Right renal cortex interstitium (tissue), 3 donors: ENCODE measurements at places on chromosomes 3 and 15.

DNA sequence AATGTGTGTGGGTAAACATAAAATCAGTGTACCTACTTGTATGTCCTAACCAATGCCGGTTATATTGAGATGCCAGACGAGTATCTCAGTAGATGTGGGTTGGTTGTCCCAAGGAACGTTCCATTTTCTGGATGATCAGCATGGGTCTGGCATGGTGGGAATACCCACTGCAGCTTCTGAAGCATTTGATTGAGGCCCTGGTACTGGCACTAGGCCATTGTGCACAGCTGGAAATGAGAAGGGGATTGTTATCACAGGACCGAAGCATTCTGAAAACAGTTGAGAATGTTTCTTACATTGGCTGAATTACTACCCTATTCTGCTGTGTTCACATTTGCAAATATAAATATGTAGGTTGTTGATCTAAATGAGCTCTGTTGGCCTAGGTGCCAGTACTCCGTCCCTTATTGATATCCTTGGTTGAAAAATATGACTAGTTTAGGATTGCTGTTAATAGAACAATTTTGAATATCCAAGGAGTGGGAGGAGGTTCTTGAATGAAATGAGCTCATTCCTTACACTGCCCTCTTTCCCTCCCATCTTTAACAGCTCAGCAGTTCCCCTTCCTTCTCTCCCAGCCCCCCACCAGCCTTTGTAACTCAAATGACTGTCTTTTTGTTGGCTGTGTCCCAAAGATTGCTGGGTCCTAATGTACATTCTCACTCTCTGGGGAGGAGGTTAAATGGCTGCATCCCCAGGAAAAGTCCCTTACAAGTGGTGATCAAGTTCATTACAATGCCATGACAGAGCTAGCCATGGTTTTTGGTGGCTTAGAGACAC, 293.3 kb upstream of the TPM1 start:
- DNase-seq = no peak

GRCh38 chr15:43299884-43300283, 30.5 kb downstream of the LCMT2 start:
- no peak for DNase-seq

DNA sequence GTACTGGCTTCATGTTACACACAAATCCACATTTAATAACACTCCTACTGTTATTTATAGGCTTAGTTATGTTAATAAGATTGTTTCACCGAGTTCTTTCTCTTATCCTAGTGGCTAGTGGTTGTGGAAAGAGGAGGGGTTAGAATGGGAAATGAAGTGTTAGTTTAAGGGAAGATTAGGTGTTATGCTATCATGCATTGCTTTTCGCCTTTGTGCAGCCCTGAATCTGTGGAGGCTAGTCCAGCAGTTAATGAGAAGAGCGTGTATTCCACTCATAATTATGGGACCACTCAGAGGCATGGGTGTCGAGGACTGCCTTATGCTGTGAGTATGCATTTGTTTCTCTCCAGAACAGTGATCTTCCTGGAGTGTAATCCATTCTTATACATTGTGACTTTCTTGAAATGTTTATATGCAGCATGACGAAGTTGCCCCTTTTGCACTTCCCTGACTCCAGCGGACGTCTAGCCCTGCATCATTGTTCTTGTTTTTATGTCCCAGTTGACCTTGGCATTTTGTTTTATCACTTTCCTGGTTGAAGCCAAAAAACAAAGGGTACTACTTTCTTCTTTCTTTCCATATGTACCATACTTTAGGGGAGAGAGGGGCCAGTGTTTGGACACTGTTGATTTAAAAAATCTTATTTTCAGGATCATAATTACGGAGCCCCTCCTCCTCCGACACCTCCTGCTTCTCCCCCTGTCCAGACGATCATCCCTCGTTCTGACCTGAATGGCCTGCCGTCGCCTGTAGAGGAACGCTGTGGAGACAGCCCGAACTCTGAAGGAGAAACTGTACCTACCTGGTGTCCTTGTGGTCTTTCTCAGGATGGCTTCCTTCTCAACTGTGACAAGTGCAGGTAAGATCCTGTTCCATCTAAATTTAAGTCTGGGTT, 36.5 kb downstream of the SETD5 start:
- DNase-seq = no peak

GRCh38 chr15:48637639-48638038, 7.9 kb downstream of the FBN1 start:
- DNase-seq = no peak

- no peak for DNase-seq
Measured at GRCh38 chr3:52049503-52049902, 6.9 kb downstream of the DUSP7 start.

DNA sequence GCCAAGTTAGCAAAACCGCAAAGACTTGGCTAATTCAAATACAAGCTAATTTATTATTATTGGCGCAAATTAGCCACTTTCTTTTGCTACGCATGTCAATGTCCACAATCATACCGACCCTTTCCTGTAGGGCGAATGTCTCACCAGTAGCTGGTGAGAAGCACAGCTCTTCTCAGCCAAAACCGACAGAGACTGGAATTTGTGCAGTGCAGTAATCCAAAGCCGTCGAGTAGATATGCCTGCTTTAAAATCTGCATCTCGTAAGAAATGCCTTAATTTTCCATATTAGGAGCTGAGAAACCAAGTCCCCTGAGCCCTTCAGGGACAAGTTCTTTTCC, 614 bp upstream of the MINDY2 start:
- no peak for DNase-seq

- no peak for DNase-seq
Measured at GRCh38 chr3:5644773-5645670, 457.5 kb downstream of the EDEM1 start.

- DNase-seq = no peak
Measured at GRCh38 chr15:43920815-43921214, 94.0 kb downstream of the WDR76 start.

DNA sequence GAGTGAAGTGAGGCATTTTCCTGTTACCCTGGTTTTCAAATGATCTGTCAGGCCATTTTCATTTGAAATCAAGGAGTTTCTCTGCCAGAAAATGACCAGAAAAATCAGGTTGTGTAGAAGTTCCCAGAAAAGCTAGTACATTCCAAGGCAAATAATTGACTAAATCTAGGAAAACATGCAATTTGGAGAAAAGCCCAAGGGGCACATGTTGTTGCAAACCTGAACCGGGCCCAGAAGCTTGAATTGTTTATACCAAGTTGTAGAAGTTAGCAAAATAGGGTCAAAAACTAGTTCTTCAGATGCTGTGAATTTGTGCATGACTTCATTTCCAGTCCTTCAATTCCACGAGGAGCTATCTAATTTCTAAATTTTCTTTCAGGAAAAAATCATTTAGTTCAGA, 31.0 kb downstream of the TRIM42 start:
- no peak for DNase-seq

GRCh38 chr3:54176106-54176505, 53.8 kb downstream of the CACNA2D3 start:
- DNase-seq = no peak

DNA sequence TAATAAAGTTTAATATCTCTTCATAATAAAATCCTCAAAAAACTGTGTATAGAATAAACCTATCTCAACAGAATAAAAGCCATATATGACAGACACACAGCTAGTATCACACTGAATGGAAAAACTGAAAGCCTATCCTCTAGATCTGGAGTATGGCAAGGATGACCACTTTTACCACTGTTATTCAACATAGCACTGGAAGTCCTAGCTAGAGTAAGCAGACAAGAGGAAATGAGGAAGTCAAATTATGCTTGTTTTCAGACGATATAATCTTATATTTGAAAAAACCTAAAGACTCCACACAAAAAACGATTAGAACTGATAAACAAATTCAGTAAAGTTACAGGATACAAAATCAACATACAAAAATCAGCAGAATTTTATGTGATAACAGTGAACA, 57.4 kb upstream of the DIPK2A start:
- no peak for DNase-seq

GRCh38 chr15:77870195-77871065, 207.1 kb downstream of the TBC1D2B start:
- no peak for DNase-seq

DNA sequence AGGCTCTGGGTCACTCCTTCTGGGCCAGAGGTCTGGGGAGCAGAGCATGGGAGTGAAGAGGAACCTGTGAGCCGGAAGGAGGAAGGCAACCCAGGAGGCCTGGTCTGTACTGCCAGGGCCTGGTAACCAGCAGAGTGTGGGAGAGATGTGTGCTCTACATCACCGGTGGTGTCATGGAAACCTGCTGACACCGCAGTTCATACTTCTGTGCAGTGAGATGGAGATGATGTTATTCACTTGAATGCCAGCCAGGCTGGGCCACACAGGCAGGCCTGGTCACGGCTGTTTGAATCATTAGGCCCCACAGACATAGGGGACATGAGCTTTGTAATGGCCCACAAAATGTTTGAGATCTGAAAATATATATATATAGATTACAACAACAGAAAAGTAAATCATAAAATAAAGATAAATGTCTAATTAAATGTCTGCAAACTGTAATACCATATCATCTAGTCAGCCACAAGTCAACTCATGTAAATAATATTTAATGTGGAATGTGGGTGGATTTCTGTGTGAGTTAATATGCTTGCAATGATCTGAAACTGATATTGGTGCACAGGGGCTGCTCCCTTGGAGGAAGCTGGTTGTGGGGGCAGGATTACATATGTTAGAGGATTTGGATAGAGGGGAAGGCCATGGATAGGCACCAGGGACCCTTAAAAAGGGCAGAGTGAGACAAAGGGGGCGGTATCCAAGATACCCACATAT, 108.5 kb upstream of the PFN2 start:
- DNase-seq = no peak

- no peak for DNase-seq
Measured at GRCh38 chr3:14227856-14228255, 49.2 kb downstream of the LSM3 start.

GRCh38 chr3:51691021-51691420, 15.8 kb upstream of the GRM2 start:
- DNase-seq = no peak

DNA sequence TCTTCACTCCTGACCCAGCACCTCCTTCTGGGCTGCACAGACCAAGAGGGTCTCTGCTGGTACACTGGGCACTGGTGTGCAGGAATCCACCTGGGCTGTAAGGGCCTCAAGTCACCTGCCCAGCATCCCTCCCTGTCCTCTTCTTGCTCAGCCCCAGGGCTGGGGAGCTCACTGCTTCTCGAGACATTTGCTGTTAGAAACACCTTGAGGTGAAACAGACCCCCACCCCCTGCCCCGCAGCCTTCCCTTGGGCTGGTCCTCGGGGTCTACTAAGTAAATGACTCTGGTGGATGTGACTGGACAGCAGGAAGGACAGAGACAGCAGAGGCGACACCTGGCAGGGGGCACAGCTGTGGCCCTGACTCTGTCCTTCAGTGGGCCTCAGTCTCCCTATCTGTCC, 29.1 kb downstream of the LOXL1 start:
- DNase-seq = no peak

- DNase-seq = no peak
Measured at GRCh38 chr3:129625072-129625874, 18.8 kb upstream of the PLXND1 start.

- DNase-seq = no peak
Measured at GRCh38 chr3:114033721-114034120, 22.6 kb downstream of the CCDC191 start.

DNA sequence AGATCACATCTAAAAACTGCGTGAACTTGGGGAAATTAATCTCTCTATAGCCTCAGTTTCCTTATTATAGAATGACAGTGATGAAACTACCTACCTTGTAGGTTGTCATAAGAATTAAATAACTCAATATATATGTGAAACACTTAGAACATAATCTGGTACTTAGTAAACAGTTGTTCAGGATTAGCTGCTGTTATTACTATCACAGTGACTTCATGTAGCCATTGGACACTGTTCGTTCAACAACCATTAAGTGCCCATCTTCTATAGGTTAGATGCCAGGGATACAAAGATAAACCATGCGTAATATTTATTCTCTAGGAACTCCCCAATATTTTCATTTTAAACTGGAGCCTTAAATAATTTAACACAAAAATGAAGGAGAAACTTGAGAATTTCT, 329.0 kb upstream of the PROK2 start:
- DNase-seq = no peak

DNA sequence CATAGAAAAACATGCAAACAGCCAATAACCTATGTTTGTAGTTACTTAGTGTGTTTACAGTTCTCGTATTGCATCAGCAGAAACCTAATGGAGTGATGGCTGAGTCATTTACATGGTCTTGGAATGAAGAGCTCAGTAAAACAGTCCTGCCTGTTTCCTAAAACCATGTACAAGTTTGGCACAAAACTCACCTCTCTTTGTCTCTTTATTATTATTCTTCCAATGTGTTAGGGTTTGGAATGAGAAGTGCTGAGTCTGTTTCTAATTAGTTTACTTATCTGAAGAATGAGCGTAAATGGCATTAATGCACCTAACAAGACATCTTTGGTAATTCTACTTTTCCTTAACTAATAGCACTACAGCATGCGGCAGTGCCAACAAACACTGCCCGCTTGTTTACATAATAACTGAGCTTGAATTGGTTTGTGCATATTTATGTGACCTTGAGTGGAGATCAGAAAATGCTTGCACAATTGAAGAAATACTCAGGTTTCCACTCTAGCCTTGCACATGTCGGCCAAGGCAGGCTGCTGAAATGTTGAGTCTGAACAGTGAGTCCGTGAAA, 385.4 kb upstream of the SEMA6D start:
- no peak for DNase-seq

GRCh38 chr3:90145094-90145860, 1037.9 kb downstream of the EPHA3 start:
- DNase-seq = no peak

DNA sequence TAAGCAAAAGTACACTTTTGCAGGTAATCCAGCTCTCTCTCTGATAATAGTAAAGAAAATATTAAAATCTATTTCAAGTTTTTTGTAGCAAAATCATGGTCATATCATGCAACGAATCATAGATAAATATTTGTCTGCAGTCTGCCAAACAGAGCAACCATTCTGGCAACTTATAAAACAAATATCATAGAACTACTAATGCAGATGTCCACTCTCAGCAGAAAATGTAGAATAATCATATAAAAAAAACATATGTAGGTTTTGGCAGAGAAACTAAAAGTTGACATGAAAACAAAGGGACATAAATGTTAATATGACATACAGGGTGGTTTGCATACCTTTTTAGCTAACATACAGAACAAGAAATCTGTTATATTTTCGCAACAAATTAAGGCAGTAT, 12.2 kb downstream of the TMCC1 start:
- no peak for DNase-seq

- DNase-seq = no peak
Measured at GRCh38 chr3:150370999-150371398, 37.1 kb upstream of the TSC22D2 start.

DNA sequence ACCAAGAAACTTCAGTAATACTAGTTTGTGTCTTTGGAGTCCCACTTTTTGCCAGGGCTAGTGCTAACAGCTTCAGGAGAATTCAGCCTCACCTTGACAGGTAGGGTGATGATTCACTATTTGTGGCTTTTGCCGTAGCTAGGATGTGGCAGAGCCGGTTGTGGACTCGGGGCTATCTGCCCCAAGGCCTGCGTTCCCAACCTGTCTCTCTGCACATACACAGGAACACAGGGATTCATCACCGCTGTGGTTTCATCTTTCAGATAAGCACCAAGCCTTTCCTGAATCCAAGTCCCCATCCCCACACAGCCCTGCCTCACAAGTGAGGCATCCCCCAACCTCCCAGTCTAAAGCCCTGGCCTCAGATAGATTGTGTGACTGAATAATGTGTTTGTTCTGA, 45.2 kb upstream of the POLG start:
- no peak for DNase-seq

- DNase-seq = no peak
Measured at GRCh38 chr3:26484140-26484539, 138.4 kb upstream of the LRRC3B start.

- no peak for DNase-seq
Measured at GRCh38 chr3:22886439-22887068, 316.6 kb upstream of the UBE2E2 start.

- DNase-seq = no peak
Measured at GRCh38 chr3:45508483-45509037, 86.0 kb upstream of the LIMD1 start.
